ENCODE measurements at places on chromosomes 2 and 18.
A peak's percentile ranks its signal among the peaks of the same experiment; 100 is the strongest.

GRCh38 chr2:239601880-239602279 lies 201.1 kb upstream of the HDAC4 start:
- DNase-seq = no peak

GRCh38 chr2:144217853-144218633 lies 301.9 kb downstream of the ZEB2 start:
- DNase-seq = no peak

DNA sequence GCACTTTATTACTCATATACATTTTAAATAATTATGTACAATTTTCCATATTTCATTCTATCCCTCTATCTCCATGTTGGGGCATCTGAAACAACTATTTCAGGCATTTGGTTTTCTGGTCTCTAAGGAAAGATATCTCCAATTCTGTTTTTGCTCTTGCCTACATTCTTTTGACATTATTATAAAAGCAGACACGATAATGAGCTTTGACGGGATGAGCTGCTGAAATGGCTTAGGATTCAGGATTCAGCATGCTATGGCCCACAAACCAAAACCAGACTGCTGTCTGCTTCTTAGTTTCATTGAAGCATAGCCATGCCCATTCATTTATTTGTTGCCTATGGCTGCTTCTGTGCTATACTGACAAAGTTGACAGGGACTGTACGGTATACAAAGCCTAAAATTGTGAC lies 42.7 kb upstream of the GLS start:
- no peak for DNase-seq

DNA sequence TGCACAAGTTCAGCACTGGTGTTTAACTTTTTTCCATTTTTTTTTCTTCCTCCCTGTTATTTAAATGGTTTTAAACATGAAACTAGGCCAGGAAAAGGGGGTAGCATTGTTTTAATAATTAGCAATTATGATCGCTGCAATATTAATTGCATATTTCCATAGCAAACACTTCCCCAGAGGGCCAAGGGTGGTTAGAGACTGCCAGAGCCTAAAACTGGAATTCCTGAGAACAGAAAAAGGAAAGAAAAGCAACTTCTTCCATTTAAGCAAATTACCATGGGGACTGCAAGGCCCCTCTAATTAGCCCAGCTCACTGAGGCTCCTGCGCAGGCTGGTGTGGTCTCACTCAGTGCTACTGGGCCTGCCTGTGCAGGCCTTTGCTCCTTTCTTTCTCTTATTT lies 201.5 kb downstream of the SMAD2 start:
- no peak for DNase-seq

DNA sequence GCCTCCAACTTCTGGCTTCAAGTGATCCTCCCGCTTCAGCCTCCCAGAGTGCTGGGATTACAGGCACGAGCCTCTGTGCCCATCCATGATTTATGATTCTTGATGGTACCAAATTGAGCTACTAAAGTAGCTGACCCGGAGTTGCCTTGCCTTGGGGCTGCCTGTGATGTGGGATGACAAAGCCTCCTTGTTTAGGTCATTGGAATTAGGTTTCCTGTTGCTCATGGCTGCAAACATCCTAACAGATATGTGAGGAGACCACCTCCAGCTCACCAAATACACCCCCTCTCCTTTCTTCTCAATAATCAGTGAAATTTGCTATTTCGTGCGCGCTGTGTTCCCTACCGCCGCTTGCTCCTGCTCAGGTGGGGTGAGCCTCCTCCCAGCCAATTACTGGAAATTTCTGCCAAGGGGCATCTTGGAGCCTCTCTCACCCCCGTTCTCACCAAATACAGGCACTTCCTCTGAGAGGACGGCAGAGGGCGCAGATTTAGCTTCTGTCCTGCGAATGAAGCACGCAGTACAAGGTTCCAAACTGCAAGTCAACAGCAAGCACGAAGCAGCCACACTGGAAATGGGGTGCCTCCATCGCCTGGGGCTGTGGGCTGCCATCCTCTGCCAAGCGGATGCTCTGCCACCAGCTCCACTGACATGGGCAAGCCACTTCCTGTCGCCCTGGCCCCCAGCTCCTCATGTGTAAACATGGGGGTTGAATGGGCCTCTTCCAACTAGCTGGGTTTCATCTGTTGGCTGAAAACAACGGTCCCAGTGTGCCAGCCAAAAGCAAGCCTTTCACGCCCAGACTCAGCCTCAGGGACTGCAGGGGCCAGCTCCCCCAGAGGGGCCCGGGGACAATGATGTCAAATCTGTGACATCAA lies 71.7 kb downstream of the NCAPH start:
- DNase-seq = peak; percentile 76

DNA sequence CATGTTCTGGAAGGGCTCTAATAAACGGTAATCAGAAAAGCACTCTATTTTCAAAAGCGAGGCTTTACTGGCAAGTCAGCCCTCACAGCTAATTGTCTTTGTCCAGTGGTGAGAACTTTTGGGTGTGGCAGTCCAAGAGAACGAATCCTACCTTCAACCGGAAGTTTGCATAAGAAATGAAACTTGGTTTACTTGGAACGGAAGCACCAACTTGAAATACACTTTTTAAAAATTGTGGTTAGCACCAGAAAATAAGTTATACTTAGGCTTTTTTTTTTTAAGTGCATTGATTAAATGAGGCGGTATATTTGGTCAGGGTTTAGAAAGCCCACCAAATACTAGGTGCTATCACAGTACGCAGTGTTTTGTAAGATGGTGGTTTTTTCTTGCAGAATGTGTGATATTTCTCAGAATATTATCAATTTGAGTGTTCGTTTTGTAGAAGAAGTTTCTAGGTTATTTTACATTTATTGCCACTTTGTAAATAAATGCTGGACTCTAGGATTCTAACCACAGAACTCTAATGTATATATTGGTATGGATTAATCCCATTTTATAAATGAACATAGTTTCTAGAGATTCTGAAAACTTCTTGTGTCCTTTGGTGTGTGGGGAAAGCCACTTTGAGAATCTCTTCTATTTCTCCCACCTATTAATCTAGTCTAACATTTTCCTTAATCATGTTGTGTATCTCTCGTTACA lies 1.2 kb downstream of the MYL12A start:
- peak; percentile 84 for DNase-seq

DNA sequence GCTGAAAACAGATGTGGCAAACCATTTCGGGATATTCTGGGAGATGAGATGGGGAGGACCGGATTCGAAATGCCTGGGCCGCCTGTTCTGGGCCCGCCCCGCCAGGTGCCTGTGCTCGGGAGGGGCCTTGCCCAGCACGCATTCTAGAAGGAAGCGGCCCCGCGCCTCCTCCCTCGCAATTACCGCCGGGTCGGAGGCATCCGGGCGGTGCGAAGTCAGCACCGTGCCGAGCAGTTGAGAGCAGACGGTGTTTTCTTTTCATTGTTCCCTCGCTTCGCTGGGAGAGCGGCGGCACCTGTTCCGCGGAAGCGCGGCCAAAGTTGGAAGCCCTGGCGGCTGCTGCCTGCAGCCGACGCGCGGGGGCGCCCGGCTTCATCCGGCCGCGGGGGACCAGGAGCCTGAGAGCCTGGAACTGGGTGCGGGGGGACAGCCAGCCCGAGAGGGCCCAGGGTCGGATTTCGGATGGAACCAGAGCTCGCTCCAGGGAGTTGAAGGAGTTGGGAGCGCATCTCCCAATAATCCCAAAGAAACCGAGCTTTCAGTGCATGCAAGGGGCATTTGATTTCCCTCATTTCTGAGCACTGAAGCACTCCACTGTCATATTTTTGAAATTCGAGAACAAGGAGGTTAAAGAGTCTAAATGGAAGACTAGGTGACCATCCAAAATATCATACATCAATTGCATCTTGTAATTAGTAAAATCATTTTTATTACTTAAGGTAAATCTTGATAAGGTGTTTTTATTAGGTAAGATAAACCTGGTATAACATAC lies 241.8 kb upstream of the RAB12 start:
- no peak for DNase-seq

All from inflammatory macrophage treated with lipopolysaccharide for 4 hours (primary cell).